Activated naive CD4-positive, alpha-beta T cell treated with anti-CD3 and anti-CD28 coated beads, Interleukin-2, amount 10 ng/mL, durations not matched to agents 5 hours and 36 hours (primary cell): ENCODE measurements at places on chromosomes 4 and X. TPM values are rescaled to one million over a fixed set of nuclear protein-coding genes. Genes with fewer than 3 reads are reported as not detected.

CLDN22 gene
- not detected for total RNA-seq

DDX60 gene
- 30.9 TPM for total RNA-seq

VCX2 gene
- total RNA-seq, result not detected

PAQR3 gene
- 12.5 TPM for total RNA-seq

SSX4 gene
- not detected for total RNA-seq

KLHL13 gene
- total RNA-seq, result 0.08 TPM

FATE1 gene
- total RNA-seq, result not detected

SPATA18 gene
- total RNA-seq, result 0.71 TPM

SPP1 gene
- total RNA-seq, result not detected

CPLX1 gene
- total RNA-seq, result 2.5 TPM

NAP1L2 gene
- total RNA-seq, result 2.1 TPM

MEPE gene
- total RNA-seq, result not detected

ERAS gene
- total RNA-seq, result not detected

CYSLTR1 gene
- total RNA-seq, result 41.8 TPM

KLB gene
- not detected for total RNA-seq

AKAP4 gene
- total RNA-seq, result not detected
